HCEC 1CT (cell line): ENCODE measurements at places on chromosomes 6 and 20.
A peak's percentile ranks its signal among the peaks of the same experiment; 100 is the strongest.

GRCh38 chr20:61575151-61575937 lies 323.3 kb downstream of the CDH4 start:
- peak; percentile 4 for DNase-seq

DNA sequence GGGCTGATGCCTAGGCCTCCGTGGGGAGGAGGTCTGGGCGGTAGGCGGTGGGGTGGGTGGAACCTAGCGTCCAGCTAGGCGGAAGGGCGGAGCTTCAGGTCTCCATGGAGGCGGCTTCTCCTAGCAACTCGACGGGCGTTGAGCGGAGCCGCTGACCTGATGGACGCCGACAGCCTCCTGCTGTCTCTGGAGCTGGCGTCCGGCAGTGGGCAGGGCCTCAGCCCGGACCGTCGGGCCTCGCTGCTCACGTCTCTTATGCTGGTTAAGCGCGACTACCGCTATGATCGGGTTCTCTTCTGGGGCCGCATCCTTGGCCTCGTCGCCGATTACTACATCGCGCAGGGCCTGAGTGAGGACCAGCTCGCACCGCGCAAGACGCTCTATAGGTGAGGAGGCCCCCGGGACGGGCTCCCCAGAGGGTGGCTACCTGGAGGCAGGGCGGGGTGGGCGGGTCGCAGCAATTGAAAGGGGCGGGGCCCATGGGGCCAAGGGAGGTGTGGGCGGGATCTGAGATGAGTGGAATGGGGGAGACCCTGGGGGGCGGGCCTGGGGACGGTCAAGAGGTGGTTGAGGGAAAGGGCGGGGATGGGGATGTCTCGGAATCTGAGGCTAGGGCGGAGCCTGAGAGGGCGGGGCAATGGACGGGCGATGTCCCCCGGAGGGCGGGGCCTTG lies at the start of gene RSPH9:
Gene RSPH9, plus strand, starts transcription at position 97 of the 673 bp plus-strand sequence. Its CDS starts 63 bp downstream, at position 160.
- DNase-seq = peak; percentile 32

GRCh38 chr20:33578510-33578909 lies 83.6 kb upstream of the C20orf144 start:
- no peak for DNase-seq

GRCh38 chr6:8229915-8230756 lies 127.8 kb upstream of the EEF1E1 start:
- DNase-seq = no peak

DNA sequence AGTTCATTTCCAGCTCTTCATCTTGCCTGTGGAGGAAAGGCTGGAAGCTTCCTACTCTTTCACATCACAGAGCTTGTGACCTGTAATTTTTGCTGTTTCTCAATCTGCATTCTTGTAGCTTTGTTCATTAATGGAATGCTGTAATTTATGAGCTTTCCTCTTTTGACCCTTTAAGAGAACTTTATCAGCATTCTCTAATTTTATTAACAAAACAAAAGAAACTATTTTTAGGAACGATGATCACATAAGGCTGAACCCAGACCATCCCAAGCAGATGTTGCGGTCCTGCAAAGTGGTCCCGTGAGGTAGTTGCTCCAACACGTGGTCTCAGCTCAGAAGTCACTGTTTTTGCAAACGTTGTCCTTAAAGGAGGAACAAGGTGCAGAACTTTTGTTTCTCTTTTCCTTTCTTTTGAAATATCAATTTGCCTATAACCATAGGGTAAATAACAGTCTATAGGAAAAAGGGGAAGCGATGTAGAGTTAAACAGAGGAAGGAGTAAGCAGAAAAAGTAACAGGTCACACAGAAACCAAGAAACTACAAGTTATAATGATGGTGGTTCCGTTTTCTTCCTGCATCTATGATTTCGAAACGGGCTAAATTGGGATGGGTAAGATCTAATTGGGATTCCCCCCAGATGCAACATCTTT lies 121.3 kb upstream of the PHACTR1 start:
- peak; percentile 52 for DNase-seq

GRCh38 chr20:58240471-58240870 lies 12.0 kb upstream of the ANKRD60 start:
- DNase-seq = no peak

- DNase-seq = peak; percentile 51
These were observed 2.8 kb upstream of the CST4 start for GRCh38 chr20:23691675-23692074.

GRCh38 chr6:2103765-2104523 lies 141.5 kb downstream of the GMDS start:
- peak; percentile 55 for DNase-seq

GRCh38 chr6:21189759-21190158 lies 403.8 kb upstream of the SOX4 start:
- no peak for DNase-seq

- peak; percentile 3 for DNase-seq
These were observed 60.9 kb upstream of the KCNQ5 start for GRCh38 chr6:72560721-72561593.

- no peak for DNase-seq
These were observed 3.8 kb upstream of the SOX18 start for GRCh38 chr20:64052987-64053840.

DNA sequence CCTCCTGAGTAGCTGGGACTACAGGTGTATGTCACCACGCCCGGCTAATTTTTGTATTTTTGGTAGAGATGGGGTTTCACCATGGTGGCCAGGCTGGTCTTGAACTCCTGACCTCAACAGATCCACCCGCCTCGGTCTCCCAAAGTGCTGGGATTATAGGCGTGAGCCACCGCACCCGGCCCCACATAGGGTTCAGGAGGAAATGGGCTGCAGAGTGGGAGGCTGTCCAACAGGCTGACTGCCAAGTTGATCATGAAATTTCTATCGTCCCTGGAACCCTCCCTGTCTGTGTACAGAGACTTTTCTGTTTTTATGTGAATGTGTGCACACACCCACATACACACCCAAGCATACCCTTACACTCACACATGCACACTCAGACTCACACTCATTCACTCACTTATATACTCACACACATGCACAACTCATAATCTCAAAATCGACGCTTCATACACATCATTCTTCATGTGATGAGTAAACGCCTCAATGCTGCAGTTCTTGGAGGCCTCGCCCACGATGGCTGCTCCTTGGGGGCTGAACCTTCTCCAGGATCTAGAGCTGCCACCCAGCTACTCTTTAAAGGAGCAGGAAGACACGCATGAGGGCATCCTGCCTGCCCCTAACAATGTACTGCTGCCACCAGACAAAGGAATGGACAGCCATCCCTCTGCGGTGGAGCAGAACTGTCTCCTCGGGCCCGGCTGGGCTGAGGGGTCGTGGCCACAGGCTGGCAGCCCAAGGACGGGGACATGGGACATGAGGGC lies 35.6 kb downstream of the SUN5 start:
- no peak for DNase-seq

- no peak for DNase-seq
These were observed 40.5 kb downstream of the ADGRB3 start for GRCh38 chr6:68675548-68675947.

DNA sequence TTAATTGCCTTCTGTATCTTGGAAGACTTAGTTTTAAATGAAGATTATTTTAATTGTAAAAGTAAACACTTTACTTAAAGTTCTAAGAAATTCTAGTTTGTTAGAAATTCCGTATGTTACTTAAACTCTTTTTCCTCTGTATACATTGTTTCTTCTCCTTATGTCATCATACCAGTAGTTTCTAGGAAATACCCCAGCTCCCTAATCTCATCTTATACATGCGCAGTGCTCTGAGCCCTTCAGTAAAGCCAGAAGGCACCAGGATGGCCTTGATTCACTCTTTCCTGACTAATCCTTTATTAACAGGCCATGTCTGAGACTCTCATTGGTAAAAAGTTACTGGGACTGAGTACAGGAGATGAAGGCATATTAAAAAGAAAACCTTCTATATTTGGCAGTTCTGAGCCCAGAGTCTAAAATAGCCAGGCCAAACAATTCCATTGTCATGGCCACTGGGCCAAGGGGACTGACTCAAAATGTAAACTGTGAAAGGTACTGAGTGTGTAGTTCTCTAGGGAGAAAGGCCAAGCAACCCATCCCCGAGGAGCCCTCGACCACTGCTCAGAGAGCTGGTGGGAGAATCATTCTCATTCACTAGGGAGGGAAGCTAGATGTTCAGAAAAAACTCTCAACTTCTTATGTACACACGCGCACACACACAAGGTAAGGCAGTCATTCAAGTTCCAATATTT lies 25.0 kb downstream of the SLC22A1 start:
- DNase-seq = no peak

DNA sequence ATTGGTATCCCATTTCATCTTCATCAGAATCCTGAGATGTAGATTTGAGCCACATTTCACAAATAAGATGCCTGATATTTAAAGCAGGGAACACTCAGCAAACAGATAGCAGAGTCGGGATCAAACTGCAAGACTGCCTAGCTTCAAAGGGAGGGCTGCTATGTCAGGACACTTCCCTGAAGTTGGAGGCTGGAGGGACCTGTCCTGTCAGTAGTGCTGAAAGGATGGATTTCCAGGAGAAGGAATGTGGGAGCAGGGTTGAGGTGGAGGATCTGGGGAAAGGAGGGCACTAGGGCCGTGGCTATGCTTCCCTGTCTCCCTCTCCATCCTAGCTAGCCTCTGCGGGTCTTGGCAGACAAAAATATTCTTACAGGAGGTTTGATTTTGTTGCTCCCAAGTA lies 32.2 kb downstream of the COX4I2 start:
- DNase-seq = no peak

- no peak for DNase-seq
These were observed 57.4 kb downstream of the IYD start for GRCh38 chr6:150426198-150426597.

GRCh38 chr20:12410783-12411182 lies 493.1 kb downstream of the BTBD3 start:
- no peak for DNase-seq

- DNase-seq = no peak
These were observed 37.6 kb downstream of the NKAIN2 start for GRCh38 chr6:123841067-123841896.

- DNase-seq = no peak
These were observed 6.4 kb upstream of the AIG1 start for GRCh38 chr6:143054329-143054728.

DNA sequence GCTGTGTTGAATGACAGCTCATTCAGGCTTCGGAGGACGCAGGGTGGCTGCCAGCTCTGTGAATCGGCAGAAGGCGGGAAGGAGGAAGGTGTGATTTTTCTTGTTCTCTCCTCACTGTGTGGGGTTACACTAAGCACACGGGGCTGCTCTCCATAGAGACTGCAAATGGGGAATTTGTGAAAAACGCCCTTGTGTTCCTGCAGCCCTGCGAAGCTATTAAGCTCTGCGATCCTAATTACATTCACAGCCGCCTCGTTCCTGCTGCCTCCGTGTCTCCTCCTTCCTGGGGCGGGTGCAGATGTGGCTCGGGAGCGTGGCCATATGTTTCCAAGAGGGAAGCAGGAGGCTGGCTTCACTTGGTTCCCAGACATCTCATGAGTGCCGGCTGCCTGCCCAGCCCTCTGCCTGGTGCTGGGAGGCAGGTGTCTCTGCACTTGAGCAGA lies 124.0 kb downstream of the TOX2 start:
- DNase-seq = no peak

DNA sequence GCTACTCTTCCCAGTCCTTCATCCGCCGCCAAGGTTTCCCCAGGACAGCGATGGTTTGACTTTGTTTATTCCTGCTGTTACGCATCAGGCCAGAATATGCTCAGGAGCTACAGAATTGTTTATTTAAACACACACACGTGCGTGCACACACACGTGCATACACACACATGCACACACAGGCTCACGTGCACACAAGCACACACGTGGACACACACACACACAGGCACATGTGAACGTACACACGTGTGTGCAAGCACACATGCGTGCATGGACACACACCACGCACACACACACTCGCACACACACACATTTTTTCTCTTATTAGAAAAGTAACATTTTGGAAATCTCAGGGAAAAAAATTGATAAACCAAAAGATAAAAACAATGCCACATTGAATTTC lies 64.6 kb upstream of the UST start:
- no peak for DNase-seq

GRCh38 chr6:39910744-39911143 lies 23.5 kb downstream of the MOCS1 start:
- DNase-seq = no peak

GRCh38 chr6:154933181-154933827 lies 61.8 kb upstream of the TIAM2 start:
- DNase-seq = no peak

- DNase-seq = no peak
These were observed 30.6 kb upstream of the HLA-DQB1 start for GRCh38 chr6:32697031-32697430.

- peak; percentile 55 for DNase-seq
These were observed 13.7 kb downstream of the QRSL1 start for GRCh38 chr6:106643061-106643460.

- no peak for DNase-seq
These were observed 28.9 kb upstream of the CD83 start for GRCh38 chr6:14088600-14089192.

- DNase-seq = peak; percentile 48
These were observed 12.2 kb downstream of the MYLK4 start for GRCh38 chr6:2738373-2738979.

- DNase-seq = peak; percentile 94
These were observed 10.5 kb upstream of the KIAA1755 start for GRCh38 chr20:38270869-38271605.

- DNase-seq = no peak
These were observed 263.0 kb downstream of the ZNF217 start for GRCh38 chr20:53330601-53331140.

GRCh38 chr6:3804964-3805363 lies 44.2 kb upstream of the FAM50B start:
- DNase-seq = peak; percentile 52

GRCh38 chr6:34901930-34902329 lies 12.9 kb downstream of the ANKS1A start:
- DNase-seq = no peak

- DNase-seq = no peak
These were observed 245.4 kb upstream of the EXOC2 start for GRCh38 chr6:938271-938905.

DNA sequence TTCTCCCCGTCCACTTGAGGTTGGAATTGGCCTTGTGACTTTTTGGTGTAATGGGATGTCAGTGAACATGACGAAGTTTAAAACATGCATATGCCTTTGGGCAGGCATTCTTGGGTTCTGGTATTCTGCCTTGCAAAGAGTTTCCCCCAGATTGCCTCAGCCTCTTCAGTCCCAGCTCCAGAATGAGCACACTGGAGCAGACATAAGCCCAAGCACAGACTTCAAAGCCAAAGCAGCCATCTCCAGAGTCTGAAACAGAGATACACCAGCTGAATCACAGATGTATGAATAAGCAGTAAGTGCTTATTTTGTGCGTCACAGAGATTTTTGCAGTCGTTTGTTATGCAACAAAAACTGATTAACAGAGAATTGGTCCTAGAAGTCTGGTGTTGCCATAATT lies 546.0 kb downstream of the FRK start:
- no peak for DNase-seq

DNA sequence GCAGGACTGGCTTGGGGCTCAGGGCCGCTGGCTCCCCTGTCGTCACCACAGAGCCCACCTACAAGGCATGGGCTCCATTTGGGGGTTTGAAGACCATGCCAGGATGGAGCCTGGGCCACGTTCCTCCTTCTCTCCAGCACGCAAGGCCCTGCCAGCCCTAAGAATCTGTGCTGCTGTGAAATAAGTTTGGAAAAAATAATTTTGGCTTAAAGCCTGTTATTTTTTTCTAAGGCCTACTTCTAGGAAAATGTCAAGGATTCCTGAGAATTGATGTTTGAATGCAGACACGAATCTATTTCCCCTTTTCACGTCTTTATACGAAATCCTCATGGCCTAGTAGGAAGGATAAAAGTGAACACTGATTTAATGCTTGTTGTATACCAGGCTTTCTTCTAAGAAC lies 107.5 kb downstream of the LRFN2 start:
- DNase-seq = no peak

- no peak for DNase-seq
These were observed 46.6 kb downstream of the CDH22 start for GRCh38 chr20:46261456-46262253.
